Pulmonary artery endothelial cell (primary cell): ENCODE measurements at places on chromosomes 2 and 18. TPM values are rescaled to one million over a fixed set of nuclear protein-coding genes. Genes with fewer than 3 reads are reported as not detected.

GRCh38 chr2:205675861-205676516, 6.3 kb upstream of the NRP2 start:
- no peak for DNase-seq

DNA sequence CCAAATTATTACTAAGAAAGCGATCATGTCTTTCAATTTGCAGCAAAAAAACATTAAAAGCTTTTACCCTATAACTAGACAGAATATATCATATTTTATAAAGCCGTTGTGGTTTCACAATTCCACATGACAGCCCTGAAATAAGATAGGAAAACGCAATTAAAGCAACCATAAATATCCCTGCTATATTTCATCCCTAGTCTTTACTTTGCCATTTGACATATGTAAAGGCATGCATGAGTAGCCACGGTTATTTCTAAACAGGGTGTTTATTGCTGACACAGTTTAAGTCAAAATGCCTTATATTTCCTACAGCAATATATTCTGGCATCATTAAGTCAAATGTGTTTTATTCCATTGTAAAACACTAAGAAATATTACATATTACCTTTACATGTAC, 239.9 kb downstream of the DSEL start:
- no peak for DNase-seq

DNA sequence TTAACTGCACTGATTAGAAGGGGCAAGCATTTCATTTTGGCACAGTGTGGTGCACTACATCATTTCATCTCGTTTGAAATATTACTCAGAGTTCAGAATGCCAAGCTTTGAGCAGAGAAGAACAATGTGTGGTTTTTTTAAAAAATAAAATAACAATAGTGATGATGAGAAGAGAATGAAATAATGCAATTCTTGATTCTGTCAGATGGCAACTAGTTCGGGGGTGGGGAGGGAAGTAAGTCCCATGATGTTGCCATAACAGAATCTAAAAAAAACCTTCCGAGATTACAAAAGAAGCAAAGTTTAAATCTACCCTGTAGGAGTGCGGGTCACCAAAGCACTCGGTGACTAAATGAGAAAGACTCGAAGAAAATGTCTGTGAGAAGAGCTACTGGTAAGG, 490.4 kb downstream of the NR4A2 start:
- DNase-seq: no peak

DNA sequence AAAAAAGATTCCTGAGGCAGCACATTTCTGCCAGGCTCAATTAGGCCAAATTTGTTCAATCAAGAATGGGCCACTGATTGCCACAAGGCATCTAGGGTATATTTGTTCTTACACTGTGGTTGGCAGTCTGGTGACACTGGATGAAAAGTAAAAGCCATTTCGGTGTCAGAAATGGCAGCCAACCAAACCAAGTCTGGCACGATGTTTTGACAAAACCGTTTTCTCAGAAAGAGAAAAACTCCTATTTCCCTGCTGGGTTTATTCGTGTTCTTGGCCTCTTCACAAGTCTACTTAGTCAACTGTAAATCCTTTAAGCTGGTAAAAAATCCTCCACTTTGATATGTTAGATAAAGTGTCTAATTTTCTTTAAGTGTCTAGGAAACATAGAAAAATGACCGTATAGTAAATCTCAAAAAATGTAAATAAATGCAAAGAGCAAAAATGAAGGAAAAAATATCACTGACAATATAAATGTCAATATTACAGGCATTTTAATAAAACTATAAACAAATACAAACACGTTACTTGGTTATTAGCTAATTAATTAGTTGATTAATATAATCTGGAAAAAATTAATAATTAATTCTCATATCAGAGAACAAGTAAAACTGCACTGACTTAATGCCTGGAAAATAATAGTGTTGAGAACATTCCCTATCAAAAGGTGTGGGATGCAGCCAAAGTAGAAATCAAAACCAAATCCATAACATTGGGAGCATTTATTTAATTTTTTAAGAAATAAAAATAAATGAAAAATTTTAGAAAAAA, 182.0 kb upstream of the ZNF804A start:
- no peak for DNase-seq

DNA sequence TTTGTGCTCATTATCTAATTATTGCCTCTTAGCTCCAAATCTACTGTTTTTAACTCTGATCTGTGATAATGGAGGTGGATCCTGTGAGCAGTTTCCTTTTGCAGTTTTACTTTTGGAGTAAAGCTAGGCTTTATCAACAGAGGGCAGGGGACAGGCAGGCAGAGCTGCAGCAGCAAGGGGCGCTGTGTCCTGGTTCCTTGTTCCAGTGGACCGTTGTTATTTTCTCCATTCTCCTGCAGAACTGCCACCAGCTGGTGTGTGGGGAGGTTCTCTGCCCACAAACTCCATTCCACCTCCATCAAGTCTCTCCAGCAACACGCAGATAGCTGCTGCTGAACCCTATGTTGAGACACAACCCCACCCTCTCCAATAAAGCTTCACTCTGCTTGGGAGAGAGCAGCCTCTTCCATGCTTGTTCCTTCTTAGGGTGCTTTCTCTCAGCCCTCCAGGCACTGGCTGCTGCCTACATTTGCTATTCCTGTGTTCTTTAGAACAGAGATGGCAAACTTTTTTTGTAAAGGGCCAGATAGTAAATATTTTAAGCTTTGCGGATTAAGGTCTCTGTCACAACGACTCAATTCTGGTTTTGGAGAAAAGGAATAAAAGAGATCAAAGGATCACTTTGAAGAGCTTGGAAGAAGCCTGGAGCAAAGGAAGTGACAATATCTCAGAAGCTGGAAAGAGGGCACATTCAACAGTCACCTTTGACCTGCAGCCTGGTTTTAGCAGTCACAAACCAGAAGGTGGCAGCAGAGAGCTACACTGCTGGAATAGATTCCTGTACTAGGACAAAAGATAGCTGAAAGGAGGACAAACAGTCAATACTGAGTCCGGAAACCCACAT, 208.8 kb downstream of the CCDC178 start:
- peak; percentile 11 for DNase-seq

- peak; percentile 2 for DNase-seq
These were observed 17.3 kb upstream of the GTF2A1L start for GRCh38 chr2:48600204-48600813.

GRCh38 chr2:197786010-197786877, 1.1 kb upstream of the BOLL start:
- DNase-seq: no peak

GRCh38 chr2:30372826-30373225, 74.2 kb upstream of the LCLAT1 start:
- no peak for DNase-seq

GRCh38 chr18:52228166-52228565, 111.8 kb upstream of the DCC start:
- DNase-seq: no peak

- no peak for DNase-seq
These were observed 134.7 kb upstream of the MGAT5 start for GRCh38 chr2:134119117-134119712.

GRCh38 chr2:203549406-203549805, 14.3 kb upstream of the RAPH1 start:
- DNase-seq: no peak

GRCh38 chr18:57640749-57641148, 19.1 kb upstream of the NARS1 start:
- no peak for DNase-seq

GRCh38 chr2:70657246-70657645, 103.6 kb upstream of the TGFA start:
- DNase-seq: no peak

- DNase-seq: no peak
These were observed 55.1 kb downstream of the TNS1 start for GRCh38 chr2:217947383-217948350.

GRCh38 chr2:174335988-174336500, 1.3 kb downstream of the SP9 start:
- no peak for DNase-seq

DNA sequence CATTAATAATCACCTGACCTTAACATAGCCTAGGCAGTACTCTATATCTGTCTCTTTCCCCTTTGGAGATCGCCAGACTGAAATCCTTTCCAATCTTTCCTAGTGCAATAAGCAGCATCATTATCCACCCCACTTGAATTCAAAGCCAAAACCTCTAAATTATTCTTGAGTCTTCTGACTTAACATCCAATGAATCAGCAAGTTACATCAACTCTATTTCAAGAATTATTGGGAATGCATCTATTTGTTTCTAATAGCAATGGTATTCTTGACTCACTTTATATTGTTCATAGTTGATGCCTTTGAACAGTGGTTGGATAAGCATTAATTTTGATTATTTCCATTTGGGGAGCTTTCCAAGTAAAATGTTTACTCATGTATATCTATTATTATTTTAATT, 144.8 kb downstream of the ZNF804A start:
- DNase-seq: no peak

- no peak for DNase-seq
These were observed 264.5 kb downstream of the CNTNAP5 start for GRCh38 chr2:124289615-124290014.

- DNase-seq: no peak
These were observed 200.6 kb downstream of the DPP10 start for GRCh38 chr2:114642988-114643553.

- no peak for DNase-seq
These were observed 443.7 kb upstream of the CWC22 start for GRCh38 chr2:180450841-180451240.

GRCh38 chr2:235255693-235256092, 238.2 kb upstream of the AGAP1 start:
- no peak for DNase-seq

- no peak for DNase-seq
These were observed 23.2 kb downstream of the CTIF start for GRCh38 chr18:48562075-48562474.

GRCh38 chr18:76414936-76415621, 80.0 kb downstream of the ZNF516 start:
- no peak for DNase-seq

DNA sequence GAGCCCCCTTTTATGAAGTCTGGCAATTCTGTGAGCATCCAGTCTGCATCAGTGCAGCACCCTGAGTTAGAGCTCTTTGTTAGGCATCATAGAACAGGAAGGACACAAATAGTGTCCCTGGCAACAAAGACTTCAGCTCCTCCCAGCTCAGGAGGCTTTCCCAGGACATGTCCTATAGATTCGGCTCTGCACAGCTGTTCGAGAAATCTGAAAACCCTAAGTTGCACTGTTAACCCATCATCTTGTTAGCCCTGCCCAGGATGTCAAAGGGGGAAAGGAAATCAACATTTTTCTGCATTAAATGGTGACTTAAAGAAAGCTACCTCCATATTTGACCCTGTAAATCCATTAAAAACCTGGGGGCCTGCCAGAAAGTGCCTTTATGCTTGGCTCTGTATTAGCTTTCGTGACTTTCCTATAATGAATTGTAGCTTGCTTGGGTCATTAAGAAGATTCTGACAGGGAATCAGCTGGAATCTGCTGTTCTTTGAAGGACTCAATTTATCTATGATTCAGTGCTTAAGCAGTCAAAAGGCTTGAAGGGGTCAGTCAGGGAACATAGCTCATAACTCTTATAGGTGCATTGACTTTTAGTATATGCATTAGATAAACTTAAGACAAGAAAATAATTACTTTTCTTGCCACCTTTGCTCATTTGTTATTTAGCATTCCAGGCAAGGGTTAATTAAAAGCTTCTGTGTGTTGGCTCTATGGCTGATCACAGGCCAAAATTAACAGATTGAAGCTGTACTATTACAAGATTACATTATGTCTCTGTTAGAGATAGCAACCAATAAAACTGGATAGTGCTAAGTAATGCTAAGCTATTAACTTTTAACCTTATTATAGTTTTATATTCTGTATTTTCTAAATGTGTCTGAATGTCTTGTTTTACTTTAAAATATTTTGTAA, 20.6 kb downstream of the ERMN start:
- no peak for DNase-seq

DNA sequence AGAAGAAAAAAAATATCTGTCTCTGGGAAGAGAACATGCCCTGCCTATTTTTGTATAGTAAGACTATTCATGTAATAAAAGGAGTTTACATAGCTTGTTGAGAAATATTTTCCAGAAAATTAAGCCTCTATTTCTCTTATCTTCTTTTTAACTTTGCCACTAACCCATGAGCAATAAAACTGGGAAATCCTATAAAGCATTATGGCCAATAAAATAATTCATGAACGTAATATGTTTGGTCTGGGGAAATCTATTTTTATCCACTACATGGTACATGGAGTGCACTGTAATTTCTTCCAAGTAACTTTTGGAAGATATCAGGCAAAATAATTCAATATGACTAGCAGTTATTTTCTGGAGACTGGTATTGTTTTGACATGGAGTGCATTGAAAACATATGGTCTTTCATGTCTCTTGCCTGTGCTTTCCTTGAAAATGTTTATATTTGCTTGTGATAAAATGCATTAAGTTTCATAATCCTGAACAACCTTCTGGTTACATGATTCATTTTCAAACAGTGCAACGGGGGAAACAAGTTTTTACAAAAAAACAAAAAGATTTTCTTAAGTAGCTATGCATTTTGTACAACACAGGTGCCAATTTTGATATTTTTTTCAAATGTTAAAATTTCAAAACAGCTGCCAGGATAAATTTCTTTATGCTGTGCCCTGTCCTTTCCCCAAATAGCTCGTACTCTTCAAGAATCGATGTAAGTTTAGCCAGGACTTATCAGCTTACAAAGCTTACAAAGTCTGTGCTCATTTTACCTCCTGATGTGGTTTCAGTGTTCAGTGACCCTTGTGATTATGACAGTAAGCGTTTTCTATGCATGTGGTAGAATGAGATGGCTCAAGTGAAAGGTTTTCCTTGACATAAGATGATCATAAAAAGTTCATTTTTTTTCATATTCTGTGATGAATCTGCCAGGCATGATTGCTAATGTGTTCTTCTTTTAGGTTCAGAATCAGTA, 194.5 kb downstream of the UBE2E3 start:
- no peak for DNase-seq

GRCh38 chr2:19868701-19869580, 32.8 kb downstream of the TTC32 start:
- no peak for DNase-seq

DNA sequence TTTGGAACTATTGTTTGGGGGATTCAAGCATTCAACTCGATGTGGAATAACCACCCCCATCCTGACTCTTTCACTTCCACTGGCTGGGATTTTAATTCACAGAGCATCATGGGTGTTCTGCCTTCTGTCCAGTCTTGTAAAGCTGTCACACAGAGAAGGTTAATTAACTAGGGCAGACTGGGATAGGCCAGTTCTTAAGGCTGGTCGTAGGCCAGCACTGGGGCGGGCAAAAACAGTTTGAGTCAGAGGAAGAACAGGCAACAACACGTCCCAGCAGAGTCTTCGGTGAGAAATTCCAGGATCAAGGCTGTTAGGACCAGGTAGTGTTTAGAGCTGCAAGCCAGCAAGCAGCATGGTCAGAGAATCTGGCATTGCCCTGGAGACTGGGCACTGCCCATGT, 4.0 kb upstream of the RNF152 start:
- DNase-seq: no peak

Gene KIAA2012
- total RNA-seq: not detected in 2 replicates

Gene PDE6D
- 16.9 and 22.1 TPM in 2 replicates for total RNA-seq

Gene CD207
- total RNA-seq: not detected in 2 replicates

Gene HOXD9
- total RNA-seq: not detected in 2 replicates

Gene LOXHD1
- not detected in 2 replicates for total RNA-seq

Gene TTR
- total RNA-seq: not detected in 2 replicates

Gene KCNG2
- total RNA-seq: not detected in 2 replicates

Gene SCN9A
- 0.11 and 0.33 TPM in 2 replicates for total RNA-seq

Gene TET3
- total RNA-seq: 3.8 and 4.3 TPM in 2 replicates

Gene PAX8
- 0.07 and 0.18 TPM in 2 replicates for total RNA-seq

Gene NDC80
- 24.3 and 43.1 TPM in 2 replicates for total RNA-seq

Gene SPC25
- total RNA-seq: 4.4 and 9.0 TPM in 2 replicates

Gene UCN
- 0.20 and 0.39 TPM in 2 replicates for total RNA-seq

Gene DLGAP1
- total RNA-seq: 0.04 and 3.7 TPM in 2 replicates

Gene TLX2
- not detected in 2 replicates for total RNA-seq

Gene MYOM1
- 0.07 and 0.11 TPM in 2 replicates for total RNA-seq

Gene EPB41L3
- total RNA-seq: 92.4 and 122 TPM in 2 replicates

Gene METAP1D
- total RNA-seq: 4.1 and 7.6 TPM in 2 replicates

Gene IL1B
- total RNA-seq: 0.46 TPM in 1 of 2 replicates, not detected in the other
